ENCODE measurements at places on chromosomes 7 and 10.

DNA sequence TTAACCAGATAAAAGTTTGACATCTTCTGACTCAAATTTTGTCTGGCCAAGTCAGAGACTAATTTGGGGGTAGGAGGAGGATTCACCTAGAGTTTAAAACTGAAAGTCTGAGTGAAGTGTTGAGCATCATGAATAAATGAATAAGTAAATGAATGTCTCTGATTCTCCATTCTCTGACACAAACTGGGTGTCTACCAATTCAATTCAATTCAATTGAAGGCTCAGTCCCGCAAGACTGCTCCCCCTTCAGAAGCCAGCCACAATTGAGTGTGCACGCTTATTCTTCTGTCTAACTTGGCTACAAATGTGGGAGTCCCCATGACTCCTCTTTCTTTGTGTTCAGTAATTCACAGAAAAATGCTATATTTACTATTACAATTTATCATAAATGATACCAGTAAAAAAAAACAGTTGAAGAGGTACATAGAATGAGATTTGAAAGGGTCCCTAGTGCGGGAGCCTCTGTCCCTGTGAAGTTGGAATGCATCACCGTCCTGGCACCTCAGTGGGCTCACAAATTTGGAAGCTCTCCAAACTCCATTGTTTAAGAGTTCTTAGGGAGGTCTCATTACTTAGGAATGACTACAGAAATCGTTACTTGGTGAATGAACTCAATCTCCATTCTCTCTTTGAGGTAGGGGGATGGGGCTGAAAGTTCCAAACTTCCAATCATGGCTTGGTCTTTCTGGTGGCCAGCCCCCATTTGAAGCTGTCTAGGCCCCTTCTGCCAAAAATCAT, 243.7 kb upstream of the PHYHIPL start:
- DNase-seq = no peak

DNA sequence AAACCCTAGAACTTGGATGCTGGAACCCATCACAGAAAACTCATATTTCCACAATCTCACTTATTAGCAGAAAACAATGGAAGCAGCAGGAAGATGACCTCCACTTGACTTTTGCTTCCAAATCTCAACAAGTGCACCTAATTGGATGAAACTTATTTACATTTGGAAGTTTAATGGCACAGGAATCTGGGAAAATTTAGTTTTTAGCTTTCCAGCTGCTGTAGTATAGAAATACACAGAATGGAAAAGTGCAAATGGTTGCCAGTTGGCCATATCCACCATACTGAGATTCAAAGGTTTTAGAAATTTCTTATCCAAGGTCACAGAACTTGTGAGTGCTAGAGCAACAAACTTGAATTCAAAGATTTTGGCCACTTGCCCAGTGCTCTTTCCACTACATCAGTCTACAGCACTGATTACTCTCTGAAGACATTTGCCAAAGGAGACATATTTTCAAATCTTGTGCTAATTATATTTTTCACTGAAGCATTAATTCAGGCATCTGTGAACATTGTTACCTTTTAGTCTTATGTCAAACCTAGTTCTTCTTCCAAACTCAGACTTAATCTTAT, 9.3 kb upstream of the AHR start:
- no peak for DNase-seq

DNA sequence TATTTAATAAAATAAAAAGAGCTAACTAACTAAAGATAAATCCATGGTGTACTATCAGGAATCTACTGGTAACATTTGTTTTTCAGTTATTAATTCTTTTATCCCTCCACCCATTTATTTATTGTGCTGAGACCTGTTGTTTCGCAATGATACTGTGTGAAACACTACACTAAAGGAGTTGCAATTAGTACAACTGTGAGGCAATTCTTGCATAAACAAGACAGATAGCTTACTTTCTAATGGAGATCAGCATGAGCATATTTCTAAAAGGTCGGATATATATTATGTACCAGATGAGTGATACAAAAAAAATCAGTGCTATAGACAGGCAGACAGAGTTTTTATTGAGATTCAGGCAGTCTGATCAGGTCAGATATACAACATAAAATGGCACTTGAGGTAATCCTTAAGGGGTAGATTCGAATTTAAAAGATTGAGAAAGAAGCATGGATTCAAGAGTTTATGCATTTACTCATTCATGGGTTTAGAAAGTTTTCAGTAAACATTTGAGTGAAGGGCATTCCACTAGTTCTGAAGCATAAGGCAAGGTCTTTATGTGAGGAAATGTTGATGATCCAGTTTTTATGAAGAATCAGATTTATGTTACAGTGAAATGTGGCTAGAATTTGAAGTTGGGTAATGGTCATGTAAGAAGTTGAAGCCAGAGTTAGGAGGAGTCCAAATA, 147.6 kb downstream of the POLR1F start:
- no peak for DNase-seq

DNA sequence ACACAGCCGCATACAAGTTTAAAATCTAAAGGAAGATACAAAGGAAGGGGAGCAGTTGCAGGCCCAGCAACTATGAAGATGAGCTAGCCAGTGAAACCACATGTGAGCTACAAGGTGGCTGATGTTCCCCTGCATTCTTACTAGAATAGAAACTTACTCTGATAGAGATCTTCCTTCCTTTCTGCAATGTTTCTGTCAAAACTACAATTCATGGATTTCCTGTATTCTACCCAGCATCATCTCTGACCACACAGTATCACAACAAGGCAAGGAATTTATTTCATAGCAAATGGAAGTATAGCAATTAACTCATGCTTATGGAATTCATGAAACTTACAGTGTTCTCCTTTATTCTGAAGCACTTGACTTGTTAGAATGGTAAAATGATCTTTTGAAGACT, 68.7 kb upstream of the AASS start:
- DNase-seq = no peak

DNA sequence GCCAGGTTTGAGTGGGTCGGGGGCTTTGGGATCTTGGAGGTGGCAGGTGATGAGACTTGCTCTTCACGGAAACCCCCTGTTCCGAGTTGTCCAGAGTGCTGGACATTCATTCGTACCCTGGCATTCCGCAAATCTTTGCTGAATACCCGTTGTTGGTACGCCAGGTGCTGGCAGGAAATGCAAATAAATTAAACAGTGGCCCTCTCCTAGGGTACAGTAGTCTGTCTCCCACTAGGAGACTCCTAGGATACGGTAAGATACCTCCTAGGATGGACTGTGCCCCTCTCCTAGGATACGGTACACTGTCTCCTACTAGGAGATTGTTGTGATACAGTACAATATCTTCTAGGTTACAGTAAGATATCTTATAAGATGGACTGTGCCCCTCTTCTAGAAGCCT, 544 bp downstream of the SEC23IP start:
- DNase-seq = no peak

DNA sequence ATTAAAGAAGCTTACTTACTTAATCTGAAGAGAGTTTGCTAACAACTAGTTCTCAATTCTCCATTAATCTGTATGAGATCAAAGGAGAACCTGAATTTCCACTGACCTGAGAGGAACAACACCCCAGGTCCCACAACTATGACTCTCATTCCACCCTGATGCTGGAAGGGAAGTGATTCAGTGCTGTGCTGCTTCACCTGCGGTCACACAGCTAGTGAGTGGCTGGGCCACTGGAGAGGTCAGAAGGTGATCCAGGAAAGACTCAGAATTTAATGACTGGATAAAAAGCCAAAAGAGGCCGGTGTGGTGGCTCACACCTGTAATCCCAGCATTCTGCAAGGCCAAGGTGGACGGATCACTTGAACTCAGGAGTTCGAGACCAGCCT, 23.6 kb downstream of the SORBS1 start:
- no peak for DNase-seq

DNA sequence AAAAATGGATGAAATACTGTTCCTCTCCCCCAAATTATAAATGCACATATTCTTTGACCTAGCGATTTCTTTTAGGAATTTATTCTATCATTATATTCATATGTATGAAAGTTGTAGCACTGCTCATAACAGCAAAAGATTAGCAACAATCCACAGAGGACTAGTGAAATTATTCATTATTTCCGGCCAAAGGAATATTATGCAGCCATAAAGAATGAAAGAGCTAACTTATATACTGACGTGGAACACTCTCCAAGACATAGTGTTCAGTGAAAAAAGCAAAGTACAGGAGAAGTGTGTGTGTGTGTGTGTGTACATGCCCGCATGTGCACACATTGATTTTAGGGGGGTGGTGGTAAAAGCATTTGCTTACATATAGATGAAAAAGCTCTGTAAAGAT, 23.3 kb downstream of the MMS19 start:
- no peak for DNase-seq

Measured in Caco-2 (cell line).